Urinary bladder (tissue), 4 donors: ENCODE measurements at places on chromosomes 2 and 18. TPM values are rescaled to one million over a fixed set of nuclear protein-coding genes. Genes with fewer than 3 reads are reported as not detected.
A peak's percentile ranks its signal among the peaks of the same experiment; 100 is the strongest.

The IL36B gene
- not detected for polyA plus RNA-seq

The NAT8 gene
- not detected for polyA plus RNA-seq

The TLX2 gene
- 0.51 TPM for polyA plus RNA-seq

The PLEK gene
- 4.7 TPM for polyA plus RNA-seq

DNA sequence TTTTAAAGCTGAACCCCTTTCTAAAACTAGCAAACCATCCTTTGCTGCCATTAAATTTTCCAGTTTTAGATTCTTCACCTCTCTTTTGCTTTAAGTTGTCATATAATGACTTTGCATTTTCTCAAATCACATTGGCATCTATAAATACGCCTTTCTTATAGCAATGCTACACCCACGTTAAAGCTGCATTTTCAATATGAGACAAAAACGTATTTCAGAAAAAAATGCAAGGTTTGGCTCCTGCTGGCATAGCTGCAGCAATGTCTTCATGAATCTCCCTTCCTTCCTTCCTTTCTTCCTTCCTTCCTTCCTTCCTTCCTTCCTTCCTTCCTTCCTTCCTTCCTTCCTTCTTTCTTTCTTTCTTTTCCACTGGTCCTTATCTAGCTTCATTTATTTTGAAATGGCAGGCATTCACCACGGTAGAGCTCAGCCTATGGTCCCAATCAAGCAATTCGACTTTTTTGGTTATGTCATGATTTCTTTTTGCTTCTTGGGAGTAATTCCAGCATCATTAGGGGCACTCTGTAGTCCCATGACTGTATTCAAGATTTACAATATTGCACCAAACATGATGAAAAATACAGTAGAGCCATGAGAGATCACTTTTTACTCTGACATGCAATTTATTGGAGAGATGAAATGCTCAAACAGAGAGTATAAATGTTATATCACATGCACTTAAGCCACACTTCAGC is 8.8 kb upstream of the UGT1A10 start:
- DNase-seq = no peak

DNA sequence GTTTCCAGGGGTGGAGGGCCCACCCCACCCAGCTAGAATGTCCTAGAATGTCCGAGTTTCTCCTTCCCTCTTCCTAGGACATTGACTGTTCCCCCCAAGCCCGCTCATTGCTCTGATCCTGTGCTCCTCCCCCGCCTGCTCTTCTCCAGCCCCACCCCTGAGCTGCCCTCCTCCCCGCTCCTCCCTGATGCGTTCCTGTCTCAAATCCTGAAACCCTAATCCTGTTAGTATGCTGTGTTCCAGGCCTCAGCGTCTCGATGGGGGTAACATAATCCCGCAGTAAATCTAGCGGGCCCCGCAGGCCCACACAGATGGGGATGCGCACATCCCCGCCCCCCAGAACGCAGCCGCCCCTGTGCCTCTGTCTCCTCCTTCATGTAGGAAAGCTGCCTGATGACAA is 51.3 kb downstream of the NRP2 start:
- DNase-seq = no peak

GRCh38 chr2:46915811-46916630 is 415 bp upstream of the MCFD2 start:
- peak; percentile 66 for DNase-seq

DNA sequence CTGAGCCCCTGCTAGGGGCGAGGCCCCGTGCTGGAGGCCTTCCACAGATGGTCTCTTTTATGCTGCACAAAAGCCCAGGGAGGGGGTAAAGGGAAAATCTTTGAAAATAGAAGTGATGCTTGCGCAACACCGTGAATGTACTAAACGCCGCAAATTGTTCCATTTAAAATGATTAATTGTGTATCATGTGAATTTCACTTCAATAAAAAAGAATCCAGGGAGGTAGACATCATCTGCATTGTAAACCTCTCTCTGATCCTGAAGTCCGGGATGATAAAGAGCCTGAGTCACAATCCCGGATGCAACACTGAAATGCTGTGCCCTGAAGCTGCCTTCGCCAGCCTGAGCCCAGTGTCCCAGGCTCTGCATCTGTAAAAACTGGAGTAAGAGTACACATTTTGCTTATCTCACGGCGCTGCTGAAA is 107.7 kb upstream of the PPP1CB start:
- DNase-seq = no peak

DNA sequence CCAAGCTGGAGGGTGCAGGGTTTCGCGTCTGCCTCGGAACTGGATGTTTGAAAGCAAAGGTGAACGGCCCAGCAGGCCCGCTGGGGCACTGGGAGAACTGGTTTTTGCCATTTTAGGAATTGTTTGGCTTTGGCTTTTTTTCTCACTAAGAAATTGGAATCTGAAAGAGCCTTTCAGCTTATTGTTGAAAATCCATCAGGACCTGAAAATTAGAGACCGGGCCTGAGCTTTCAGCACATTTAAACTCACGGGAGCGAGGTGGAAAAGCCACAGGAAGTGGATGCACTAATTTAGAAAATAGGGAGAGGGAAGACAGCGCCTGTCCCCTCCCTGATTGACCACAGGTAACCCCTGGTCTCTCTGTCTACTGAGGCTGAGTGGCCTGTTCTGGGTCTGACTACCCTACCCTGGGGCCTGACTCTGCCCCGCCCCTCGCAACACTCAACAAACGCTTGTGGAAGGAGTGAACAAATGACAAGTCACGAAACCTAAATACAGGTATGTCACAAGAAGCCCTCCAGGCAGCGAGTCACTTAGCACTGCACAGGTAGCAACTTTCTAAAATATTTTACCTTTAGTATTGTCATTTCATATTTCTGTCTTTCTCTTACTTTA is 100.3 kb upstream of the MBOAT2 start:
- no peak for DNase-seq

GRCh38 chr2:98128556-98129109 is 41.7 kb downstream of the VWA3B start:
- no peak for DNase-seq

DNA sequence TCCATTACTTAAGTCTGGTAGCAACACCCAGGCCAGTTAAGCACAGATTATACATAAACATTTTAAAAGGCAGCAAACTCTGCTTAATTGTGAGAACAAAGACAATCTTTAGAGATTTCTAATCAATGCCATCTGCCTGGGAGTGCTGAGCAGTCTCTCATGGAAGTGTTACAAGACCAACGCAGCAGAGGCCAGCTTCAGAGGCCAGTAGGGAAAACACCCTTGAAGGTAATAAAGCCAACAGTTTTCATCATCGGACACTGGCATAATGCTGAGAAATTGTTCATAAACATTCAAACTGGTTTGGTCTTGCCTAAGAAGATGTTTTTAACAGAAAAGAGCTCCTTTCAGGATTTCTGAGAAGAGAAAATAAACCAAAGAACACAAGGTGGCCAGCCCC is 35.0 kb downstream of the EPB41L3 start:
- DNase-seq = no peak
